ENCODE measurements at places on chromosomes 7 and 10.

- no peak for DNase-seq
These were observed 2.9 kb downstream of the LRMDA start for GRCh38 chr10:75434291-75434690.

GRCh38 chr10:32084185-32084851, 28.1 kb upstream of the KIF5B start:
- DNase-seq: no peak

DNA sequence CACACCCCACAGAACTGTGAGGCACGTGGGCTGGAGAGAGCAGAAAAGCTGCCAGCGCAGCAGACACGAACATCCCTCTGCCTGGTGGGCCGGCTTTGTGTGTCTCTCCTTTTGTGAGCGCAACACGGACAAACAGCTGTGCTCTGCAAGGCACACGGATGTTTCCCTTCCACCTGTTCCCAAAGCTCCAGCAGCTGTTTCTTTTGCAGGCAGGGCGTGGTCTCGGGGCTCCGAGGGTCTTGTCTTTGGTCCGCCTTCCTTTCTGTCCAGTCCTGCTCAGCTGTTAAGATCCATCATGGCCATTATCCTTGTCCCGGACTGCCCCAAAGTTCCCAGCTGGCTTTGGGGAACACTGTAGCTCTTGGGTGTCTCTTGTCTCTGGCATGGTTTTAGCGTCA, 32.7 kb upstream of the SH2B2 start:
- no peak for DNase-seq

- no peak for DNase-seq
These were observed 2.8 kb downstream of the TET1 start for GRCh38 chr10:68562661-68563570.

DNA sequence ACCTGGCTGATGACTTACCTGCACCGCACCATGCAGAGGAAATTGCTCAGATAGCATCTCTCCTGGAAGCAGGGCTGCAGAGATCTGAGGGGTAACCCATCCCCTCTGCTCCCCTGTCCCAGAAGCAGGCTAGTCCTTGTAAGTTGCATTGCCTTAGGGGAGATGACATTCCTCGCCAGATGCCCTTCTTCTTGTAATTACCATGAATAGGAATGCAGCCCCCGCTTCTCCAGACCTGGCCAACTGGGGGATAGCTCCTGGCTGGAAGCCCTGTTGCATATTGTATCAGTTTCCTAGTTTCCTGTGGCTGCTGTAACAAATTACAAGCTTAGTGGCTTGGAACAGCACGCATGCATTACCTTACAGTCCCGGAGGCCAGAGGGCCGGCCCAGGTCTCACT, 47.5 kb upstream of the EN2 start:
- DNase-seq: no peak

Measured in activated naive CD8-positive, alpha-beta T cell treated with anti-CD3 and anti-CD28 coated beads, Interleukin-2, amount 50 U/mL, for 24 hours (primary cell).